ENCODE measurements at places on chromosomes 6 and 20.

GRCh38 chr20:15058841-15059240 is 721.4 kb upstream of the FLRT3 start:
- no peak for DNase-seq

DNA sequence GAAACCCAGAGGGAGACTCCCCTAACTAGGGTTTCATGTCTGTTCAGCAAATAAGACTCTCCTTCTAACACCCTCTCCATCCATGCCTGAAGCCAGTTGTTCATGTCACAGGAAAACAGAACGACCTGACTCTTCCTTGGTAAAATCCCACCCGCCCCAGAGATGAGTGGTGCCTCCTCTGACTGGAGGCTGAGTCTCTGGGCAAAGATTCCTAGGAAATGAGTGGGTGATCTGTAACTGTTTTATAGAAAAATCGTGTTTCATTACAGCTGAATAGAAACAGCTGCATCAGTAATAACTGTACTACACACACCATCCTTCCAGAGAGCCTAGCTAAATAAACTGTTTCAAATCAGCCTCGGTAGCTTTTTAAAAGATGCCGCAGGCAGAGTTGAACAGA is 37.4 kb upstream of the MRPS10 start:
- no peak for DNase-seq

DNA sequence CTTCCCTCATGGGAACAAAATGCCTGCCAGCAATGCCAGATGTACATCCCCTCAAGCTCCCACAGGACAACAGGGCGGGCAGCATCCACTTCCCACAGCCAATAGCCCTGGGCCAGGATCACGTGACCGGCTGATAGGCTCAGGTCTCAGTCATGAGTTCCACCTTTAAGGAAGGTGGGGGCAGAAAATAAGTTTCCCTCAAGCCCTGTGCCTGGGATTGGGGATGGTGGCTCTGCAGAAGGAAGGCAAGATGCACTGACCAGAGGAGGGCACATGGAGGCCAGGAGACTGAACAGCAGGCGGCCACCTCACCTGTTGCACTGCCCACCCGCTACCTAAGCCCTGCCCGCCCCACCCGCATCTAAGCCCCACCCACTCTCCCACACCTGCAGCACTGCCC is 149.1 kb downstream of the BMP7 start:
- no peak for DNase-seq

- no peak for DNase-seq
These were observed 13.7 kb downstream of the CRNKL1 start for GRCh38 chr20:20038586-20038985.

Data from CD4-positive, alpha-beta T cell treated with Interleukin-4 for 4 hours (primary cell).